ENCODE measurements at places on chromosomes 5 and 9.
A peak's percentile ranks its signal among the peaks of the same experiment; 100 is the strongest.

GRCh38 chr9:111035543-111036428 is 2.5 kb downstream of the LPAR1 start:
- DNase-seq, result no peak

DNA sequence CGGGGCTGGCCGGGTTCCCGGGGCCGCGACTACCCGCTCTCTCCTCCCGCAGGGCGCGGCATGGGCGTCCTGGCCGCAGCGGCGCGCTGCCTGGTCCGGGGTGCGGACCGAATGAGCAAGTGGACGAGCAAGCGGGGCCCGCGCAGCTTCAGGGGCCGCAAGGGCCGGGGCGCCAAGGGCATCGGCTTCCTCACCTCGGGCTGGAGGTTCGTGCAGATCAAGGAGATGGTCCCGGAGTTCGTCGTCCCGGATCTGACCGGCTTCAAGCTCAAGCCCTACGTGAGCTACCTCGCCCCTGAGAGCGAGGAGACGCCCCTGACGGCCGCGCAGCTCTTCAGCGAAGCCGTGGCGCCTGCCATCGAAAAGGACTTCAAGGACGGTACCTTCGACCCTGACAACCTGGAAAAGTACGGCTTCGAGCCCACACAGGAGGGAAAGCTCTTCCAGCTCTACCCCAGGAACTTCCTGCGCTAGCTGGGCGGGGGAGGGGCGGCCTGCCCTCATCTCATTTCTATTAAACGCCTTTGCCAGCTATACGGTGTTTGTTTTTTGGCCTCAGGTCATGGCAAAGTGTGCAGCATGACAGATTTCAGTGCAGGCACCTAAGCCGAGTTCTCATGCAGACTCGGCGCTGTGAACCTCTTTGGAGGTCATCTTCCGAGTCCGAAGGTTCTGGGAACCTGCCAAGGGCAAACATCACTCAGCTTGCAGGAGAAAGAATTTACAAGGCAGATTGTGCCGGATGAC is 516 bp downstream of the MRPL41 start:
- peak; percentile 28 for DNase-seq

DNA sequence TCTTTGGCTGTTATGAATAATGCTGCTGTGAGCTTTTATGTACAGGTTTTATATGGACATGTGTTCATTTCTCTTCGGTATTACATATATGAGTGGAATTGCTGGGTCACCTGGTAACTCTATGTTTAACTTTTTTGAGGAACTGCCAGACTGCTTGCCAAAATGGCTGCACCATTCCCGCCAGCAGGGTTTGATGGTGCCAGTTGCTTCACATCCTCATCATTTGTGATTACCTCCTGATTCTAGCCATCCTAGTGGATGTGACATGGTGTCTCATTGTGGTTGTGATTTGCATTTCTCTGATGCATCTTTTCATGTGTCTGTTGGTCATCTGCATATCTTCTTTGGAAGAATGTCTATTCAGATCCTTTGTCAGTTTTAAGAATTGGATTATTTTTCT is 10.7 kb downstream of the NANS start:
- no peak for DNase-seq

- DNase-seq, result no peak
Observed at GRCh38 chr5:85868070-85868469, 749.7 kb upstream of the COX7C start.

DNA sequence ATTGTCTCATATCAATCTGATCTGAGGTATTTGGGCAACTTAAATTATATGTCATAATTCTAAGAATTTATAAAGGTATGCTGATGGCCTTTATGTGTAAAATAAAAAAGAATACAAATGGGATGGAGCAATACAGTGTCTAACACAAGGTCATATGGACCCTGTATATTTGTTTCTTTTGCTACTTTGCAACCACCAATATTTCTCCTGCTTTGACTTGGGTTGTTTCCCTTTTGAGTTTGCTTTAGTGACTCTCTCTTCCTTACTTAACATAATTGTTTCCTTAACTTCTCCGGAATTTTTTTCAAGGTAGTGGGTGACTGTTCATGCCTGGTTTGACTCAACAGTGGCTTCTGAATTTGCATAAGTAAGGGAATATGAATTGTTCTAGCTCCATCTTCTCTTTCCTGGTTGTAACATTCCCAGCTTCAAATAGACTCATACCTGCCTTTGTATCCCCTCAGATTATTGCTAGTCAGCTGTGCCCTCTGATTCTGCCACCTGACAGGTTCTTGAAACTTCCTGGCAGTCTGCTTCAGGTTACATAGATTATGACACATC is 30.2 kb upstream of the ANXA1 start:
- no peak for DNase-seq

DNA sequence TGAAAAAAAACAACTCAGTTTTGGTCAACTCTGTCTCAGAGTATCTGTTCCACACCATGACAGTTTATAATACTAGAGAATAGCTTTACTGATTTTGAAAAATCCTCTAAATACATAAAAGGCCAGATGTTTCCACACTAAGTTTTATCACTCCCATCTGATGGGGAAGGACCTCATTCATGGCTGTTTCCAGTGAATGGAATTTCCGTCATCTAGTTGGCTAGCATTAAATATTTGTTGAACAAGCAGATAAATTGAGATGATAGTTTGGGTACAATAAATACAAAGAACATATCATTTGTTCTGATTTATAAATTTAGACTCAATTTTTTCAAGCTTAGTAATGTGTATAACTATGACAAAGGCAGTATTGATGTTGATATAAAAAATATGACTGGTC is 408.5 kb downstream of the PTPRD start:
- no peak for DNase-seq

DNA sequence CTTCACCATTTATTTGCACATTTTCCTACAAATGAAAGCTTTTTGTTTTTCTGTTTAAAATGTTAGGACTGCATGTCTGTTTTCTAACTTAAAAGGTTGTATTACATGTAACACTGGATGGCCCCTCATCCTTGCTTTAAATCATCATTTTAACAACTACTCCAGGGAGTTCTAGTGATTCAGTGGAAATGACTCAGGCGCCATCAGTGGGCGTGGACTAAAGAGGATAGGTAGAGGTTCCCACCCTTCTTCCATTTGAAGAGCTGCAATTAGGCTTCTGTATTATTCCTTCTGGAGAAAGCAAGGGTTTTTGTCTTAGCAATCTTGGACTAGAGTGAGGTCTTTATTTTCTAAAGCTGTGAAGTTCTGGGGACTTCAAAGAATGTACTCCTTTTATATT is 213.7 kb downstream of the TMEM38B start:
- DNase-seq, result no peak

All from RPMI8226 (cell line).